ENCODE measurements at places on chromosomes 5 and 9.

- no peak for DNase-seq
Measured at GRCh38 chr9:124911766-124912165, 29.1 kb downstream of the GOLGA1 start.

DNA sequence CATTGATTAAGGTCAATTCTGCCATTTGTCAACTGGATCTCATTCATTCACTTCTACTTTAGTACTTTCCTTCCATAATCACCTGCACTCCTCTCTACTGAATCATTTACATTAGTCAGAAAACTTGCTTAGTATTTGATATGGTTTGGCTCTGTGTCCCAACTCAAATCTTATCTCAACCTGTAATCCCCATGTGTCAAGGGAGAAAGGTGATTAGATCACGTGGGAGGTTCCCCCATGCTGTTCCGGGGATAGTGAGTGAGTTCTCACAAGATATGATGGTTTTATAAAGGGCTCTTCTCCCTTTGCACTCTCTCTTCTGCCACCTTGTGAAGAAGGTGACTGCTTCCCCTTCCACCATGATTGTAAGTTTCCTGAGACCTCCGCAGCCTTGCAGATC is 23.7 kb upstream of the UGCG start:
- DNase-seq, result no peak

GRCh38 chr5:71770381-71770780 is 51.3 kb downstream of the CARTPT start:
- DNase-seq, result no peak

DNA sequence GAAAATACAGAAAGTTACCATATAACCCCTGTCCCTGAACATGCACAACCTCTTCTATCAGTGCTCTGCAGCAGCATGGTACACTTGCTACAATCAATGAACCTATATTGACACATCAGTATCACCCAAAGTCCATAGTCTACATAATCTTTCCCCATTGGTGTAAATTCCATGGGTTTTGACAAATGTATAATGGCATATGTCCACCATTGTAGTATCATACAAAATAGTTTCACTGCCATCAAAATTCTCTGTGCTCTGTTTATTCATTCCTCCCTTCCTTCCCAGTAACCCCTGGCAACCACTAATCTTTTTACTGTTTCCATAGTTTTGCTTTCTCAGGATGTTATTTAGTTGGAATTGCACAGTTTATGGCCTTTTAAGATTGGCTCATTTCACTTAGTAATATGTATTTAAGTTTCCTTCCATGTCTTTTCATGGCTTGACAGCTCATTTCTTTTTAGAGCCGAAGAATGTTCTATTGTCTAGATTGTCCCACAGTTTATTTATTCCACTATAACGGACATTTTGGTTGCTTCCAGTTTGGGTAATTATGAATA is 1707.0 kb downstream of the EFNA5 start:
- no peak for DNase-seq

DNA sequence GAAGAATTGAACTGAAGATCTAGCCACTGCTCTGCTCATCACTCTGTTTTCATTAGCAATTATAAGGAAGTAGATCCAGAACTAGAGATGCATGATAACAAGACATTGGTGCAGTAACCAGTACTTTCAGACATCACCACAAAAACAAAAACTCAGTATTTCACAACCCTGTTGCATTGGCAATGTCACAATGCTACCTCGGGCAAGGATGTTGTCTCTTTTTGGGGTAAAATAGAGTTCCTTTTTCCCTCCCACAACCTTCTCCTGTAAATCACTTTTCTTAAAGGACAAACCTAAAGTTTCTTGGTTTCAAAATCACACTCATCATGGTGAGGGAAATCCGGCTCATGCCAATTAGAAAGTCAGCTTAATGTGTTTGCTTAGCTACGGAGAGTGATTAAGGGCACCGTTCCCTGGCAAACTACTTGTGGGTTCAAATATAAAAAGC is 420.1 kb upstream of the MEF2C start:
- DNase-seq, result no peak

GRCh38 chr9:79988126-79988525 is 416.4 kb downstream of the TLE4 start:
- no peak for DNase-seq

GRCh38 chr5:35407697-35408096 is 177.4 kb upstream of the PRLR start:
- no peak for DNase-seq

All from effector memory CD8-positive, alpha-beta T cell (primary cell).